ENCODE measurements at places on chromosomes 3 and 15. TPM values are rescaled to one million over a fixed set of nuclear protein-coding genes. Genes with fewer than 3 reads are reported as not detected.

DNA sequence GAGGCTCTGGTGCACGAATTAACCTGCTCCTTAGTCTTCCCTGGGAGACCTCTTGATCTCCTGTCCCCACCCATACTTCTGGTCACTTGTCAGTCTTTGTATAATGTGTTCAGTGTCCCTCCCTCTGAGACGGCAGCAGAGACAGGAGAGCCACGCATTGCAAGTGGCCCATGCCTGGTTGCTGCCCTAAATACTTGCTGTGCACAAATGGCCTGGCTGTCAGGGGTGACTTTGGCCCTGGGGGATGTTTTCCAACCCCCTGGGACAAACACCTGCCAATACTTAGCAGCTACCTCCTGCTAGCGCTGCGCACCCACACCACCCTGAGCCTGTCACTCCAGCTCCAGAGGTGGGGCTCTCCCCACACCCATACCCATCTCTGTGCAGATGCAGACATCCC lies 17.2 kb downstream of the KLF13 start:
- no peak for DNase-seq

GRCh38 chr15:66505818-66506217 lies 692 bp downstream of the ZWILCH start:
- DNase-seq: no peak

GRCh38 chr3:171783086-171783485 lies 27.2 kb downstream of the PLD1 start:
- no peak for DNase-seq

Gene PPP1R14D
- not detected for total RNA-seq

DNA sequence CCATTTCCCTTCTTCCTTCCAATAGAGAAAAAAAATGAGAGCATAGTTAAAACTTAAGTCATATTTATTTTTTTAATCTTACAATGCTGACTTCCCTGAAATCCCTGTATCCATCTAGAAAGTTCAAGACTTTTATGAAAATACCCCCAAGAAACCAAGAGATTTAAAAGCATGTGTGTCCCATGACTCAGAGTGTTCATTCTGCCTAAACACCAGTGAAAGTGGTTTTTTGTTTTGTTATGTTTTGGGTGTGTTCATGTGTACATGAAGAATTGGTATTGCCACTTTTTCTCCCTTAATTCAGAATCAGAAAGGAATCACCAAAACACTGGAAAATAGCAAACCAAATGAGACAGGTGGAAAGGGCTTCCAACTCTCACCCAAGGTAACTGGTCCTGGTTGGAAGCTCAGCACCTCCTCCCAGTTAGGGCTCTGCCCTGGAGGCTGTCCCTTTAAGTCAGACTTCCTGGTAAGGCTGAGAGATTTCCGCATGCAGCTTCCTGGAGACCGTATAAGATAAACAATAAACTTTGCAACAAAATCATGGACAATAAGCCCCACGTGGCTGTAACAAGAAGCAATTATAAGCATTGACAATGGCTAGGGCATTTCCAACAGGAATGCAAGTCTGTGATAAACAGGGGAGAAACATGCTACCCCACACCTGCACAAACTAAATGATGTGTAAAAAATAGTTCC lies 121.9 kb upstream of the ARHGEF3 start:
- DNase-seq: no peak

DNA sequence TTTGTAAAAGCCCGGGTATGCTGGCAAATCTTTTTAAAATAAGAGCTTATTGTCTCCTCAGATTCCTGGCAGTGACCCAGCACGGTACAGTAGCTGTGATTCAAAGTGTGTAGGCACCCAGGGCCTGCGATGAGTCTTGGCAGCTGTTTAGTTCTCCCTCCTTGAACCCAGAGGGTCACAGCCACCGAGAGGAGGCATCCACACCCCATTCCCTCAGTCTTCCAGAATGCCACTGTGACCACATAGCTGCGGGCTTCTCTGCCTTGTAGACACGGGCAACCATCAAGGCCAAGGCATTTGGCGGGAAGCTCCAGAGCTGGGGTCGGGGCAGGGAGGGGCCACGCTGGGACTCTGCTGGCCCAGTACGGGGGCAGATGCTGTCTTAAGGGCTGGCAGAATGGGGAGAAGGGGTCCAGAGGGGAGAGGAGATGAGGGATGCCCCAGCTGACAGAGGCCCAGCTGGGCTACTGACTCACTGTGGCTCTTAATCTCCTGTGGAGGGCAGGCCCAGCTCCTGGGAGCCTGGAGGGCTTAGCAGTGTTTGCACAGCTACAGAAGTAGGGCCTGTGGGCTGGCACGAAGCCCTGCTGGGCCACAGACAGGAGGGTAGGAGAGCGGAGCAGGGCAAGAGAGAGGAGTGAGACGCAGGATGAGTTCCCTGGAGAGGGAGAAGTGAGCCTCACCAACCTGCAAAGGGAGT lies 68.8 kb upstream of the DLG1 start:
- DNase-seq: no peak

GRCh38 chr15:70095408-70096214 lies 2.1 kb downstream of the TLE3 start:
- DNase-seq: no peak

Gene CLCN2
- total RNA-seq: 58.2 TPM

DNA sequence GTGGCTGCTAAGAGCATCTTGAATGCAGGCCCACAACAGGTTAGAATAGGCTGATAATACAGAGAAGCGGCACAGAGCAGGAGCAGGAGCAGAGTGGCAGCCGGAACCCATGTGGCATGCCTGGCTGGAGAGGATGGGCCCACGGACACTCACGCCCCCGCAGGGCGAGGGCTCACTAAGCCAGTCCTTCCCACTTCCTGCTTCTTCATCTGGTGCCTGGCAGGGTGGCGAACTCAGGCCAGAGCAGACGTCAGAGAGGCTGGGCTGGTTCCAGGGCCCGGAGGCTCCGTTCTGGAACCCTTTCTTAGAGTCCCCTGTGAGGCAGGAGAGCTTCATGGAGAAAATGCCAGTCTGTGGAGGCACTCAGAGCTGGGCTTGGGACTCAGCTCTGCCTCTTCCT lies 195.1 kb downstream of the NTRK3 start:
- DNase-seq: no peak

Gene RSL24D1
- 39.3 TPM for total RNA-seq

- DNase-seq: no peak
These were observed 1.3 kb downstream of the MINAR1 start for GRCh38 chr15:79433276-79433990.

Gene CXCR6
- total RNA-seq: 0.87 TPM

DNA sequence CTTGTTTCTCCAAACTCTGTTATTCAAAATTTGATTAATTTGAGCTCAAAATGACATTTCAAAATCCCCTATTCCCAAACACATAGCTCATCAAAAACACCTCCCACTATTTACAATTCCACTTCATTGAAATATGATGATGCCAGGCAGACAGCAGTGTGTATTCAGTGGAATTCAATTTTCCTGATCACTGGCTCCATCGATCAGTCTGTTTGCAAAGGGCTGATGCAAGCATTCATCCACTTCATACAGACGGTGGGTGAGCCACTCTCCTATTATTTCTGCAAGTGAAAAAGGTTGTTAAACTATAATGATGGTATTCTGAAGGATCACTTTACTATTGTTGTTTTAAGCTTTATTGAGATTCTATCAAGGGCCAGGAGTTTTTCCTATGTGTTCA lies 90.7 kb downstream of the RTP4 start:
- DNase-seq: no peak

Gene SYNPR
- not detected for total RNA-seq

- DNase-seq: no peak
These were observed 639 bp downstream of the MKRN3 start for GRCh38 chr15:23566071-23566554.

GRCh38 chr15:93382200-93382820 lies 293.3 kb upstream of the RGMA start:
- DNase-seq: no peak

Gene P2RY14
- total RNA-seq: 5.4 TPM

DNA sequence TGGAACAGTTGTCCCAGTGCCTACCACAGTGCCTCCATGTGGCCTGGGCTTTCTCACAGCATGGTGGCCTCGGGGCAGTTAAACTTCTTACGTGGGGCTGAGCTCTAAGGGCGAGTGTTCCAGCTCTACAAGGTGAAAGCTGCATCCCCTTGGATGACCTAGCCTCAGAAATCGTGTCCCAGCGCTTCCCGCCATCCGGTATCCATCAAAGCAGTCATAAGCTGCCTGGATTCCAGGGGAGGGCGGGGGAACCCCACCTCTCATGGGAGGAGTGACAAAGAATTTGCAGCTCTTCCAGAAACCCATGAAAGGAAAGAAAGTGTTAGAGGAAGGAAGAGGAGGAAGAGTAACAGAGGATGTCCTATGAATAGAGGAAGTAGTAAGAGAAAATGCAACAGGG lies 45.8 kb upstream of the CCDC174 start:
- DNase-seq: no peak

DNA sequence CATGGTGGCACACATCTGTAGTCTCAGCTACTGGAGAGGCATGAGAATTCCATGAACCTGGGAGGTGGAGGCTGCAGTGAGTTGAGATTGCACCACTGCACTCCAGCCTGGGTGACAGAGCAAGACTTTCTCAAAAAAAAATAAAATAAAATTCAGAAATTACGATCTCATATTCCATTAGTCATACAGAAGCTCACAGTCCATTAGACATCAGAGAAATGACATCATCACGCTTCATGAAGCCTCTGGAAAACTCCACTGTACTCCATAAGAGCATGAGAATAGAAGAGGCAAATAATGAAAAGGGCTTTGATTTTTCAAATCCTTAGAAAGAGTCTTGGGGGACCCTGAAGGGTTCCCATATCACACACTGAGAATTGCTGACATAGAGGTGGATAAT lies 145.0 kb upstream of the MITF start:
- no peak for DNase-seq

DNA sequence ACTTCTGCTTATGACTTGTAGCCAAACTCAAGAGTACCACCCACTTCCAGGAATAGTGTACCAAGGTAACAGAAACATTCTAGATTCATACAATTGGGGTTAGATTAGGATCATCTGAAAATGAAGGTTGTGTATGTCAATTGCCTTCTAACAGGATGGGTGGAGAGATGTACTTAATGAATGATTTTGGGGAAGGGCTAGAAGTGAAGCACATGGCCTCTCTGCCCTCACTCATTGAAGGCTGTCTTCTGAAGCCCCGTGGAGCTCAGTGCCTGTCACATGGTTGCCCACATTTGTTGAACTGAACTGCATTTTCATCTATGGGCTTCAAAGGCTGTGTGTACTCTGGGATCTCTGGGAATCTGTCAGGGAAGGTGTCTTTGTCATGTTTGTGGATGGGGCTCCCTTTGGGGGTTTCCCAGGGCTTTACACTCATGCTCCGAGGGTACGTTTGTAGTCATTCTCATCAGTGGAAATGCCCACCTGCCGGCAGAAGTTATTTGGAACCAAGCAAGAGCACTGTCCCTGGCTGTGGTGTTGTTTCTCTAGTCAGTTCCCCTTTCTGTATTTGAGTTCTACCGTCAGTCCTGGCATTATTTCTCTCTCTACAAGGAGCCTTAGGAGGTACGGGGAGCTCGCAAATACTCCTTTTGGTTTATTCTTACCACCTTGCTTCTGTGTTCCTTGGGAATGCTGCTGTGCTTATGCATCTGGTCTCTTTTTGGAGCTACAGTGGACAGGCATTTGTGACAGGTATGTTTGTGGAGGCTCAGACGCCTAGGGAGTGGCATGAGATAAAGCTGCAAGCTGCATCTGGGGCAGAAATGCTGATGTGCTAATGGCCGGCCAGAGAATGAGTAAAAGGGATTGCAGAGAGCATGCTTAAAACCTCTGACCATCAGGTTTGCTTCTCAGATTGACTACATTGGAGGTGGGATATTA lies 22.4 kb downstream of the CD86 start:
- DNase-seq: no peak

DNA sequence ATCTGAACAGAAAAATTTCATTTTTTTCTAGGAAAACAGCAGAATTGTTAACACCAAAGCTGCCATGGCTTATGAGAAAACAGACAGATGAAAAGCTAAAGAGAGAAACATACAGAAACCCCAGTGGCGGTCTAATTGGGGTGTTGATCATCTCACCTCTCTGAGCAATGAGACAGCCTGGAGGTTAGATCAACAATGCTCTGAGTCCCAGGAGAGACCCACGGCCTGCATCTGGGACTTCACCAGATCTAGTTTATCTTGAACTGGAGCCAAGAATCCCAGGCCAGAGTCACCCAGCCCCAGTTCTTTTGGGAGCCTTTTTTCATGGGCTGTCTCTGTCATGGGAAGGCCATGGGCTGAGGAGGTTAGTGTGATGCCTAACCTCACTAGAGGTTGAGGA lies 3.5 kb upstream of the GALNT15 start:
- no peak for DNase-seq

DNA sequence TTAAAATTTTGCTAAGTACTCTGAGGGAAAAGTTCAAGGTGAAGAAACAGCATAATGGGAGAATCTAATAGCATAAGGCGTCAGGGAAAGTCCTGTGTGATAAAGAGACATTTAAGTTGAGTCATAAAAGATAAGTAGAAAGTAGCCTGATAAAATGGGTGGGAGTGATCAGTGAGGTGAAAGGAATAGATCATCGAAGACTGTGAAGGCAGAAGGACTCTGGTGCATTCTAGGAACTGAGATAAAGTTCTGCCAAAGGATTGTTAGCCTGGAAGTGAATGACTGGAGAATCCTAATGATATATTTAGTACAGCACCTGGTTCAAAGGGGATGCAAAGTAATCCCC lies 149.9 kb downstream of the CFAP20DC start:
- DNase-seq: no peak

DNA sequence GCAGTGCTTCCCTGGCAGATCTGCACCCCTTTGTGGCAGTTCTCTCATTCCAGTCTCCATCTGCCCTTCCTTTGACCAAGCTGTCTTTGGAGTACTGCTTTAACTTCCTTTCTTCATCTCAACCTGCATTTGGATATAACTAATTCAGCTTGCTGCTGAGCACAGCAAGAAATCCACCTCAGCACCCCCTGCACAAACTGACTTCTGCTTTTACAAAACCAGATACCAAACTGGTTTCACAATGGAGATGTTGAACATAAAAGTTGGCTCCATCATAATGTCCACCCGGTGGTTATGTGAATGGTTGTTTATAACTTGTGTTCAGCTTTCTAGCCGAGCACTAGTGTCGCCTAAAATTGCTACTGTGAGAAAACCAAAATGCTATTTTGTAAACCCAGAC lies 341.1 kb upstream of the SEMA6D start:
- DNase-seq: no peak

Gene ARID3B
- total RNA-seq: 8.4 TPM

Gene GLDN
- total RNA-seq: 68.6 TPM

GRCh38 chr3:45179163-45179562 lies 33.0 kb upstream of the CDCP1 start:
- DNase-seq: no peak

DNA sequence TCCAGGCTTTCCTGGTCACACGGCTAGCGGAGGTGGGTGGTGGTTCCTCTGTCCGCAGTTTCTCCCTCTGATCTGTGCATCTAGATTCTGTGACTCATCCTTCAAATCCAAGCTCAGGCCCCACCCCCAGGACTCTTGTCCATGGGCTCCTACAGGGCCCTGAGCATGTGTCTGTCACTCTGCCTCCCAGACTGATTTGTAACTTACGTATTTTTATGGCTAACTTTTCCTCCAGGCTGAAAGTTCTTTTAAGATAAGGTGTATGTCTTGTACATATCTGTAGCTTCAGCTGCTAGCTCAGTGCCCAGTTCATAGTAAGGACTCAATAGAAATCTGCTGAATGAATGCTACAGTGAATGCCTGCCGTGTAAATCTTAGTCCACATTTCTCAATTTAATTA lies 8.0 kb downstream of the ESYT3 start:
- DNase-seq: no peak

Gene TUSC2
- 19.0 TPM for total RNA-seq

Data from tibial nerve (tissue), 4 donors.